T1000 (cell line): ENCODE measurements at places on chromosomes 12 and 14.

DNA sequence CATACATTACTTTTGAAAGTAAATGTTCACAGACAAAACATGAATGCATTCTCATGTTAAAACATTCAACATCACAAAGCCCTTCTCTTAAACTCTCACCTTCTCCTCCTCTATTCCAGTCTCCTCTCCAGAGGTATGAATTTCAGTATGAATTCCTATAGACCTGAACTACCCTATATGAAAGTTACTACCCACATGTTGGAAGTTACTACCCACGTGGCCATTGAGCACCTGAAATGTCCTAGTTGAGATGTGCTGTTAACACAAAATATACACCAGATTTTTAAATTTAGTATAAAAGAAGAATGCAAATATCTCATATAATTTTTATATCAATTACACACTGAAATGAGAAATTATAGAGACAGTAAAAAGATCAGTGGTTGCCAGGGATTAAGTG is 60.2 kb downstream of the PAX9 start:
- DNase-seq = no peak

- no peak for DNase-seq
These were observed 33.3 kb downstream of the ATP2A2 start for GRCh38 chr12:110314308-110314707.

DNA sequence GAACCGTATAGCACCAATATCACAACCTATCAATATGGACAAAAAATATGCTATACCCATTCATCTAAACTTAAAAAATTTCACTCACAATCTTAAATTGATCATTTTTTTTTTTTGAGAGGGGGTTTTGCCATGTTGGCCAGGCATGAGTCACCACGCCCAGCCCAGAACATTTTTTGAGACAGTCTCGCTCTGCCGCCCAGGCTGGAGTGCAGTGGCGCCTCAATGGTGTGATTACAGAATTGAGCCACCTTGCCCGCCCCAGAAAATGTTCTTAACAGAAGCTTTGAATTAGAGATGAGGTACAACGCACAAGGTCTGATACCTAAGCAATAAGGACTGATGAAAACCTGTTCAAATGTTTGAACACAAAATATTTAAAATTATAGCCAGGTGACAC is 15.8 kb upstream of the ATP5F1B start:
- no peak for DNase-seq

DNA sequence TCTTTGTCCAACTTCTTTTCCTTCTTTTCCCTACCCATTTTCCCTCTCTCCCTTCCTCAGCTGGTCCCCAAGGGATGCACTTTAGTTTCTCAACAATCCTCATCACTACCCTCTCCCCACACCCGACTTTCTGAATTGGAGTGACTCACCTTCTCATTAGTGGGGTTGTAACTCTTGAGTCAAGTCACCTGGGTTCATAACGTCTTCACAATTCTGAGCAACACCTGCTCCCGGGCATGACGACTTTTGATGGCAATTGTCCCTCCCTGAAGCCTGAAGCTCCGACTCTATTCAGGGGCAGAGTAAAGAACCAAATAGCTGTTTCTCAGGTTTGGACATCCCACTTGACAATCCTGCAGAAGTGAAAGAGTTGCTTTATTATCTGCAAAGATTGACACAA is 82.7 kb upstream of the OTX2 start:
- no peak for DNase-seq

- no peak for DNase-seq
These were observed 37.2 kb downstream of the BEGAIN start for GRCh38 chr14:100549834-100550625.

DNA sequence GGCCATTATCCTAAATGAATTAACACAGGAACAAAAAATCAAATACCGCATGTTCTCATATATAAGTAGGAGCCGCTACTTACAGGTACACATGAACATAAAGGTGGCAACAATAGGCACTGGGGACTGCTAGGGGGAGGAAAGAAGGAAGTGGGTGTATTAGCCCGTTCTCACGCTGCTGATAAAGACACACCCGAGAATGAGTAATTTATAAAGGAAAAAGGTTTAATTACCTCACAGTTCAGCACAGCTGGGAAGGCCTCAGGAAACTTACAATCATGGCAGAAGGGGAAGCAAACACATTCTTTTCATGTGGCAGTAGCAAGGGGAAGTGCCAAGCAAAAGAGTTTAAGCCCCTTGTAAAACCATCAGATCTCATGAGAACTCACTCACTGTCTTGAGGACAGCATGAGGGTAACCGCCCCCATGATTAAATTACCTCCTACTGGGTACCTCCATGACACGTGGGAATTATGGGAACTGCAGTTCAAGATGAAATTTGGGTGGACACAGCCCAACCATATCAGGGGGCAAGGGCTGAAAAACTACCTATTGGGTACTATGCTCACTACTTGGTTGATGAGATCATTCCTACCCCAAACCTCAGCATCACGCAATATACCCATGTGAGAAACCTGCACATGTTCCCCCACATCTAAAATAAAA is 16.4 kb upstream of the MIA2 start:
- no peak for DNase-seq

GRCh38 chr12:25415004-25415403 is 138.1 kb downstream of the LMNTD1 start:
- no peak for DNase-seq

DNA sequence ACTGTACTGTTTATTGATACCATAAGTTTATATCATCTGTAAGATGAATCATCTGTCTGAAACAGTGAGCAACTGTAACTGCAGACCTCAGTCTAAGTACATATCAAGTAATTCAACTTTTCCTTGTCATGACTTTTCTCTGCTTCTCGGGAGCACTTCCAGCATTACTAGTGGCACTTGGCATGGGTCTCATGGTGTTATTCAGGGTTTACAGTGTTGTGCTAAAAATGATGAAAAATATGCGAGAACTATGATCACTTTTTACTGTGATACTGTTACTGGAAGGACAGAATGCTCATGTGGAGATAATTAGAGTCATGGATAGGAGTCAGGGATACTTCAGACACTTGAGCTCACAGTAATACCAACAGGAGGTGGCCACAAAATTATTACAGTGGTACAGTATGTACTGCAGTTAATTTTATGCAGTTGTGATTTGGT is 8.3 kb downstream of the KTN1 start:
- no peak for DNase-seq
